ENCODE measurements at places on chromosomes 12 and 14.

DNA sequence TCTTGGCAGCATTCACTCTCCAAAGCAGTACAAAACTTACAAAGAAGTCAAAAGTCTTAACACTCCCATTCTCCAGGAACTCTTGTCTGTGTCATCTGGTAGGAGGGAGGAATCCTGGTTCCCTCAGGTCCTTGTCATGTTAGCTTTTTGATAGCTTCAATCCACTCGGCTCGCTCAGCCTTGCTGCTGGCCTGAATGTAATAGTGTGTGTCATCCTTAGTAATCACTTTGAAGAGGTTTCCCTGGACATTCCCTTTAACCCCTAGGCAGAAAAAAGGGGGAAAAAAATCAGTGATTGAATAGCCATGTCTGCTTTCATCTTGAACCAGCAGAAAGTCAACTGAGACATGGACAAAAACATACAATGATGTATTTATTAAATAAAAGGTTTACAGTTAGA is 24.8 kb downstream of the PLEK2 start:
- DNase-seq = no peak

GRCh38 chr14:50410921-50411320 is 14.2 kb upstream of the CDKL1 start:
- no peak for DNase-seq

DNA sequence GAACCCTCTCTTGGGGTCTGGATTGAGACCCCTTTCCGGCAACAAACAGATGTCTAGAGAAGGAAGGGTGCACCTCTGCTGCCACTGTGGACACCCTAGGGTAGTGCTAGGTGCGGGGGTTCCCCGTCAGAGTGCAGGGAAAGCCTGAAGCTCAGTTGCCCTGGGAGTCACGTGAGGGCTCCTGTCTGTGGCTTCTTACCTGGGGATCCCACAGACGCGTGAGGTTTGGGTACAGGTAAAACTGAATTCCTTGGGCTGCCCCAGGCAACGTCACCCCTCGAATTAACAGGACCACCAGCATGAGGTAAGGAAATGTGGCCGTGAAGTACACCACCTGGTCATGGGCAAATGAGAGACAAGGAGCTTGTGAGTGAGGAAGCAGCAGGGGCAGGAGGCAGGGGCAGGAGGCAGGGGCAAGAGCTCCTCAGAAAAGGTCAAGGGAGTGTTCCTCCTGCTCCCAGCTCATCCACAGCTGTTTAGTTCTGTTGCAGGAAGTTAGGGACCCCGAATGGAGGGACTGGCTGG is 21.0 kb upstream of the SLC6A12 start:
- no peak for DNase-seq

- no peak for DNase-seq
Measured at GRCh38 chr14:24659916-24660570, 26.1 kb upstream of the GZMB start.

- no peak for DNase-seq
Measured at GRCh38 chr14:102573591-102574046, 18.8 kb upstream of the RCOR1 start.

GRCh38 chr12:62976110-62976662 is 41.2 kb upstream of the PPM1H start:
- no peak for DNase-seq

- DNase-seq = no peak
Measured at GRCh38 chr12:54975272-54975671, 9.3 kb downstream of the TESPA1 start.

DNA sequence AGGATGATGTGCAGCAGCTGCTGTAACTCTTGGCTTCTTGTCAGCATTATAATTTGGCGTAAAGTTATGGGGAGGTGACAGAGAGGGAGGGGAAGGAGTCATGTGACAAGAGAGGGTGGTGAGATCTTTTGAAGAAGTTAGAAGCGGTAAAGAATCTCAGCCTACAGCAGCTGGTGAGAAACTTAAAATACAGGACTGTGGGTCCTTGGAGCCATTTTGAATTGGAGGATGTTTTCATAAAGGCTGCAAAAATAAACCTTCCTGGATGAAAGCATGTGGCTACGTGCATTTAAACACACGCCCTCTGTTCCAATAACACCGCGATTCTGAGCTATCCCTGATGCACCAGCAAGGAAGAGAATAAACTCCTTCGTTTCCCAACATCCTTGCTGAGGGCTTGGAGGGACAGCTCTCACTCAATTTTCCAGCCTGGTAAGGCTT is 133.7 kb downstream of the TMEM30B start:
- no peak for DNase-seq

DNA sequence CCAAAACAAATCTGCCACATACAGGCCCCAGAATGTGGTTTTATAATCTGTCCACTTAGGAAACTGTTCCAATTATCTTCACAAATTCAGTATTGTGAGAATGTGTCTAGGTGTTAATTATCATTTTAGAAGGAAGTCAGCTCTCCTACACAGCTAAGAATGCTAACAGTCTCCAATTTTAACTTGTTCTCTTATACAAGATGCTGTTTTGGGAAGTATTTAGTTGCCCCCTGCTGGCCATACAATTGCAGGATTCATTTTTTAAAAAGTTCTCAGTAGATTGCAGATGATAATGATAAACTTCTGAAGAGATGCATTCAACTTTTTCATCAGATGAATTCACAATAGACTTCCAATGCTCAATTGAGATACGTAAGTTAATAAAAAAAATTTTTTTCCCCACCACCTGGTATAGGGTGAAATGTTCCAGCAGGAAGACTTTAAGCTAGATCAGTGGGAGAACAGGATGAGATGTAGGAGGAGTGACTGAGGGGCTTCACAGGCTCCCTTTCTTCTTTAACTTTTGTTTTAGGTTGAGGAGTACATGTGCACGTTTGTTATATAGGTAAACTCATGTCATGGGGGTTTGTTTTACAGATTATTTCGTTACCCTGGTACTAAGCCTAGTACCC is 27.3 kb upstream of the OSBPL8 start:
- no peak for DNase-seq

- DNase-seq = no peak
Measured at GRCh38 chr14:62673014-62673755, 372.1 kb downstream of the KCNH5 start.

DNA sequence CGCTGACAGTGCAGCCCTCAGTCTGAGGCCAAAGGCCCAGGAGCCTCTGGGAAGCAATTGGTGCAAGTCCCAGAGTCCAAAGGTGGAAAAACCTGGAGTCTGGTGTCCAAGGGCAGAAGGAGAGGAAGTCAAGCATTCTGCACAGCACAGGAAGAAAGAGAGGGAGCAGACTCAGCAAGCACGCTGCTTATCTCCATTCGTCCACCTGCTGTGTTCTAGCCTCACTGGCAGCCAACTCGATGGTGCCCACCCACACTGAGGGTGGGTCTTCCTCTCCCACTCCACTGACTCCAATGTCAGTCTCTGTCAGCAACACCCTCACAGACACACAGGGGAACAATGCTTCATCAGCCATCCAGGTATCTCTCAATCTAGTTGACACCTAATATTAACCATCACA is 38.8 kb downstream of the HELB start:
- DNase-seq = no peak

DNA sequence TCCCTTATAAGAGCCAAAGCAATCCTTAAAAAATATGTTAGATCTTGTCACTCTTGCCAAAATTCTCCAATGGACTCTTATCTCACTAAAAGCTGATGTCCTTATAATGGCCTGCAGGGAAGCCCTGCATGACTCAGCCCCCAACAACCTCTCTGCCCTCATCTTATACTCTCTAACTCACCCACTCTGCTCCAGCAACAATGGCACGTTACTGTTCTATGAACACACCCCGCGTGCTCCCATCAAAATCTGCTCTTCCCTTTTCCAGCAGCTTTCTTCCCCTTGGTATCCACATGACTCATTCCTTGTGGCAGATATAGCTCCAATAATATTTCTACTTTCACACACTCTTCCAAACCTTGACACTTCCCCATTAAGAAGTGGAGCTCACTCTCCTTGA is 108.1 kb downstream of the DENND5B start:
- DNase-seq = no peak

GRCh38 chr14:74834692-74835392 is 41.1 kb downstream of the PROX2 start:
- DNase-seq = no peak

DNA sequence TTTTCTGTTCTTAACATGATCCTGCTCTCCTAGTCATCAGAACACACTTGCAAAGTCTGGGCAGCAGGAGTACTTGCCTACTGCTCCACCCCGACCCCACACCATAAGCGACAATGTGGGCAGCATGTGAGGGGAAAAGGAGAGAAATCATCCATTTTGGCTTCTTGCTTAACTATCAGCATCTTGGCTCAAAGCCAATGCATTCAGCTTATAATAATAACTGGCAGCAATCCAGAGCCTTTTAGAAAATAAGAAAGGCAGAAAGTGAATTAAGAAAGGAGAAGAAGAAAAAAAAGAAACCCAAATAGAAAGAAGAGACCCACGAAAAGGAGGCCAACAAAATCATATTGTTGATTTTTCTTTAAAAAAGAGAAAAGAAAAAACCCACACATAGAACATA is 930.8 kb downstream of the BCL11B start:
- DNase-seq = no peak

GRCh38 chr12:80178846-80179245 is 79.5 kb downstream of the OTOGL start:
- DNase-seq = no peak

DNA sequence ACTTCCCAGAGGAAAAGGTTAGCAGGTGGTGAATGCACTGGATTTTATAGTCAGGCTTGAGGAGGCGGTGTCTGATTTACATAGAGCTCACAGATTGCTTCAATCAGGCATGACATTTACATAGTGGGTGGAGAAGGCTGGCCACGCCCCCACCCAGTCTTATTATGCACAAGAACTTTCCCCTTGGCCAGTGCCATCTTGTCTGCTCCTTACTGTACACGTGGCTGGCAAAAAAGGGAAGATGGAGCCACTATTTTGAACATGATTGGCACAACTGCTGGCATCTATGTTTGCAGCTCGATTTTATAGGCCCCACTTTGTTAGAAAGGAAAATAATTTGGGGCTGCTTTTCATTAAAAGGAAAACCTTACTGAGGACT is 10.9 kb upstream of the LGMN start:
- DNase-seq = no peak

DNA sequence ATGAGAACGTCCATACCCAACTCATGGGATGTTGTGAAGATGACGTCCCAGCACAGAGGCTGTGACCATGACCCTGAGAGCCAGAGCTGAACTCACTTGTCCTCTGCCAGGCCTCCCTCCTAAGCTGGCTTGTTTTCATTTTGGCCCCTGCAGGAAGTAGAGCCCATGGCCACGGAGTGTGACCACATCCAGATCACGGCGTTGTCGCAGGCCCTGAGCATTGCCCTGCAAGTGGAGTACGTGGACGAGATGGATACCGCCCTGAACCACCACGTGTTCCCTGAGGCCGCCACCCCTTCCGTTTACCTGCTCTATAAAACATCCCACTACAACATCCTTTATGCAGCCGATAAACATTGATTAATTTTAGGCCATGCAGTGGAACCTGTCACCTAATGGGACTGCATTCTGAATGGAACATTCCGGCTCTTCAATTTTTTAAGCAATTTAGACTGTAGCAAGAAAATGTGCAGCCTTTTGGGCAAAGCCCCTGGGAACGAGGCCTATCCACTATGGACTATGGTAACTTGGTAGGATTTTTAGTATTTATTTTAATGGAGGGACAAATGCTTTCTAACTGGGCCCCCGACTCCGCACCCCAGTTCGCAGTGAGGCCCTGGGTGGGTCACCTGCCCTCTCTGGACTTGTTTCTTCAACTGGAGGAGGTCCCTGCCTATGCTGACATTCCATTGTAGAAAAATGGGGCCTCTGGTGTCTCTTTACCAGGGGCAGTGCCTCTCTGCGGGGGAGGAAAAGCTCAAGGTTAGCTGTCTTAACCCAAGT is 19.6 kb downstream of the OTUB2 start:
- DNase-seq = no peak

DNA sequence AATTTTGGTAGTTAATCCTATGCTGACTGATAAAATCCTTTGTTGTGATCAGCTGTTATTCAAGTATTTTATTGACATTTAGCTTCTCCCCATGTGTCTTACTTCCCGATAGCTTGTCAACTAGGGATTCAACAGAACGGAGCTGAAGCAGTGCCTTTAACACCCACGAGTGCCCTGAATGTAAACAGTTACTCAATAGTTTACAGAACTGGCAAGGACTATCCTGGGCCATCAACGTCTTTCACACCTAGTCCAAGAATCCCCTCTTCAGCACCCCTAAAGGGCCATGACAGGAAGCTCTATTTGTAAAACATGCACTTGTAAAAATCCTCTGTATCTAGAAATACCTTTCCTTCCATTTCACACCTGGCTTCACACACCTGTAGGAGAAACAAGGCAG is 45.3 kb downstream of the SETD3 start:
- no peak for DNase-seq

DNA sequence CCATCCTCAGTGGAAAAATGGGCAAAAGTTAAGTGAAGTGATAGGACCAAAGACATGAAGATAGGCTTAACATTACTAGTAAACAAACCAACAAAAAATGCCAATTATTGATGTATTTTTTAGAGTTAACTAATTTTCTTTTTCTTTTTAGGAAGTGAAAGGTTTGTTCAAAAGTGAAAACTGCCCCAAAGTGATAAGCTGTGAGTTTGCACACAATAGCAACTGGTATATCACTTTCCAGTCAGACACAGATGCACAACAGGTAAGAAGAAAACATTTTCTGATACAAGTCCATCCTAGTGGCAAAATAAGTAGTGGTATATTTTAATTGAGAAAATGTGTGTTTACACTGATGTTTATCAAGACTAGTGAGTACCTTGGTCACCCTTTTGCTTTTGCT is 39.6 kb downstream of the LARP4 start:
- DNase-seq = no peak

DNA sequence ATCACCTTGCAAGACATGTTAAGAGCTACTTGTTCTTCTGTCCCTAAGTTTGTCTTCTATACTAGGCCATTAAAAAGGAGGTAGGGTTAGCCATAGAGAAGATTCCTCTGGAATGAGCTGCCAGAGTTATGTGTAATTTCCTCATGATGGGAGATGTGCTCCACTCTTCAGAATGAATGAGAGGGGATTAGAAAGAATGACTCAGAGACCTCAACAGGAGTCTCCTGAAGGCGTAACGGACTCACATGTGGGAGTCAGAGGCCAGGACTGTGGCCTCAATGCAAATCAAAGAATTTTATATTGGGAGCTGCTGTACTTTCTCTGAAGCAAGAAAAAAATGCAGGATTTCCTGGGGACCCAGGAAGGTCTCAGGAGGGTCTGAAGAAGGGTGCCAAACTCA is 87.8 kb upstream of the ATXN7L3B start:
- no peak for DNase-seq

- no peak for DNase-seq
Measured at GRCh38 chr14:79809849-79810612, 401.3 kb downstream of the DIO2 start.

GRCh38 chr14:53064475-53064874 is 88.6 kb downstream of the DDHD1 start:
- DNase-seq = no peak

- no peak for DNase-seq
Measured at GRCh38 chr12:100718187-100718586, 76.4 kb upstream of the ANO4 start.
